ENCODE measurements at places on chromosomes 1 and 21. TPM values are rescaled to one million over a fixed set of nuclear protein-coding genes. Genes with fewer than 3 reads are reported as not detected.

The MANEAL gene
- 2.7 TPM for total RNA-seq

GRCh38 chr1:183726825-183727224 is 73.7 kb upstream of the APOBEC4 start:
- H3K4me1 ChIP-seq: peaks cover 2% of the 10 kb centered on the region
- H3K36me3 ChIP-seq: no peaks in the 10 kb centered on the region
- no peak for DNase-seq
- no peak overlapping the region for H3K27ac ChIP-seq
- H3K27me3 ChIP-seq: no peaks in the 10 kb centered on the region
- H3K4me3 ChIP-seq: no peak overlapping the region

- no peaks in the 10 kb centered on the region for H3K4me1 ChIP-seq
- peak; percentile 35 for DNase-seq
- H3K4me3 ChIP-seq: no peak overlapping the region
- no peak overlapping the region for H3K27ac ChIP-seq
- H3K36me3 ChIP-seq: no peaks in the 10 kb centered on the region
- no peaks in the 10 kb centered on the region for H3K27me3 ChIP-seq
These were observed 58.9 kb downstream of the C1orf94 start for GRCh38 chr1:34235594-34235993.

The KCND3 gene
- not detected for total RNA-seq

The LUZP1 gene
- total RNA-seq: 21.6 TPM

- no peaks in the 10 kb centered on the region for H3K4me1 ChIP-seq
- H3K4me3 ChIP-seq: no peak overlapping the region
- DNase-seq: no peak
- H3K27me3 ChIP-seq: peaks cover 15% of the 10 kb centered on the region
- no peaks in the 10 kb centered on the region for H3K36me3 ChIP-seq
- no peak overlapping the region for H3K27ac ChIP-seq
These were observed 28.9 kb downstream of the H3-3A start for GRCh38 chr1:226091461-226091860.

GRCh38 chr21:46393451-46393940 is 65.2 kb upstream of the DIP2A start:
- no peak overlapping the region for H3K4me3 ChIP-seq
- H3K36me3 ChIP-seq: peaks cover 22% of the 10 kb centered on the region
- no peak for DNase-seq
- no peaks in the 10 kb centered on the region for H3K27me3 ChIP-seq
- H3K27ac ChIP-seq: no peak overlapping the region

- H3K27me3 ChIP-seq: peaks cover 6% of the 10 kb centered on the region
- no peak overlapping the region for H3K4me3 ChIP-seq
- no peak for DNase-seq
- no peaks in the 10 kb centered on the region for H3K36me3 ChIP-seq
- H3K4me1 ChIP-seq: peaks cover 19% of the 10 kb centered on the region
- H3K27ac ChIP-seq: no peak overlapping the region
These were observed 25.0 kb downstream of the ABCA4 start for GRCh38 chr1:94095744-94096469.

GRCh38 chr1:20401405-20402010 is 84.5 kb downstream of the CAMK2N1 start:
- H3K4me3 ChIP-seq: no peak overlapping the region
- H3K36me3 ChIP-seq: no peaks in the 10 kb centered on the region
- no peak for DNase-seq
- peaks cover 35% of the 10 kb centered on the region for H3K27me3 ChIP-seq
- no peak overlapping the region for H3K27ac ChIP-seq

DNA sequence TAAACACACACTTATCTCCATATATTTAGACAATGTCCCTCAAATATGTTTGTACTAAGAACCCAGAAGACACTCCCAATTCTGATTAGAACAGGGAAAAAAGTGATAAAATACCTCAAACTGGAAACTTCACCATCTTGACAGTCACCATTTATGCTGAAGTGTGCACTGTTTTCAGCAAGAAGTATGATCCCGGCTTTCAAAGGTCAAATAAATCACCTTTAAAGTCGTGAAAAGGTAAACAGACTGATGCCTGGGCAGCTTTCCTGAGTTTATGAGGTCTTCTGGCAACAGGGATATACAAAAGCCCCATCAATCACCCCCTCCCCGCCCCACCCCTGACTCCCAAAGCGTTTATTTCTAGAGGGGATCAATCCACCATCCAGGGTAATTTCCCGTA is 37.9 kb downstream of the HLX start:
- H3K27me3 ChIP-seq: no peaks in the 10 kb centered on the region
- no peak overlapping the region for H3K4me3 ChIP-seq
- DNase-seq: no peak
- H3K4me1 ChIP-seq: no peaks in the 10 kb centered on the region

GRCh38 chr1:56709995-56710394 is 64.9 kb downstream of the PRKAA2 start:
- H3K27ac ChIP-seq: no peak overlapping the region
- no peaks in the 10 kb centered on the region for H3K4me1 ChIP-seq
- no peak for DNase-seq
- H3K36me3 ChIP-seq: no peaks in the 10 kb centered on the region

DNA sequence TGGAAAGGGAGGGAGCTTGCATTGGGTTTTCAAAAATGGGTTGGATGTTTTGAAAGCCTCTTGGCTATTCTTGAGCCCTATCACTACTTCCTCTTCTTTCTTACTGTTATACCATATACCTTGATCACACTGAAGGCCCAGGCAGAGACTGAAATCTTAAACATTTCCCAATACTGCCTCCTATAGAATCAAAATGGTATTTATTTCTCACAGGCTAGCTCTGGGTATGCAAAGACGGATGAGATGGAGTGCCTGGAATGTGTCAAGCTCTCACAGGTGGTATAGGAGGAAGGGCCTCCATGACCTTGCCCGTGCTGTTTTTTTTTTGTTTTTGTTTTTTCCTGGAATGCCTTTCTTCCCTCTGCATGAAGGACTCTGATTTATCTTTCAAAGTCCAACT is 268.4 kb upstream of the USP24 start:
- no peaks in the 10 kb centered on the region for H3K36me3 ChIP-seq
- peaks cover 10% of the 10 kb centered on the region for H3K27me3 ChIP-seq

DNA sequence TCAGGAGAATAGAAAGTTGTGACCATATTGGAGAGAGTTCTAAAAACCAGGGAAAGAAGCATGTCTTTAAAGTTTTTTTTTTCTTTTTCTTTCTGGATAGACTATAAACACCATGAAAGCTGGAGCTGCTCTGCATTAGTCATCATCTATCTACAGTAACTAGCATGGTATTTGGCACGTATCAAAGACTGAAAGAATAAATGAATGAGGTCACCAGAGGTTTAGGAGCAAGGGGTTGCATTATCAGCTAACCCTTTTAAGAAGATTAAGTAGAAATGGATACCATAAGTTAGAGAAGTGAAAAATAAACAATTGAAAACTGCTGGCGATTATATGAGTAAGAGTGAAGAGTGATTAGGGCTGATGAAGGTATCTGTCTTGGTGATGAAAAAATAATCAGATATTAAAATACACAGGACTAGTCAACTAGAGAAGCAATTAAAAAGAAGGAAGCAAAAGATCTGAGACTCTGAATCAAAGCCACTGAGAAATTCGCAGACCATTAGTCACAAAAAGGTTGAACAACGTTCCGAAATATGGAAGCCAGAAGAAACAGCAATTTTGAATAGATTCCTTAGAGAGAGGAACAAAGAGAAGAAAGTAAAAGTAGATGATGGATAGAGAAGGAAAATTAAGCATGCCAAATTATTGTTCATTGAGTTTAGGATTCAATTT is 536.4 kb downstream of the DPYD start:
- H3K27ac ChIP-seq: no peak overlapping the region
- no peak overlapping the region for H3K4me3 ChIP-seq
- no peak for DNase-seq
- H3K4me1 ChIP-seq: no peaks in the 10 kb centered on the region
- H3K36me3 ChIP-seq: peaks cover 3% of the 10 kb centered on the region
- no peaks in the 10 kb centered on the region for H3K27me3 ChIP-seq

The GSTM3 gene
- total RNA-seq: 12.4 TPM

The RRAGC gene
- 11.0 TPM for total RNA-seq

The RNU1-3 gene
- 2,189 TPM for total RNA-seq

The MNDA gene
- not detected for total RNA-seq

The FMO5 gene
- total RNA-seq: 0.12 TPM

DNA sequence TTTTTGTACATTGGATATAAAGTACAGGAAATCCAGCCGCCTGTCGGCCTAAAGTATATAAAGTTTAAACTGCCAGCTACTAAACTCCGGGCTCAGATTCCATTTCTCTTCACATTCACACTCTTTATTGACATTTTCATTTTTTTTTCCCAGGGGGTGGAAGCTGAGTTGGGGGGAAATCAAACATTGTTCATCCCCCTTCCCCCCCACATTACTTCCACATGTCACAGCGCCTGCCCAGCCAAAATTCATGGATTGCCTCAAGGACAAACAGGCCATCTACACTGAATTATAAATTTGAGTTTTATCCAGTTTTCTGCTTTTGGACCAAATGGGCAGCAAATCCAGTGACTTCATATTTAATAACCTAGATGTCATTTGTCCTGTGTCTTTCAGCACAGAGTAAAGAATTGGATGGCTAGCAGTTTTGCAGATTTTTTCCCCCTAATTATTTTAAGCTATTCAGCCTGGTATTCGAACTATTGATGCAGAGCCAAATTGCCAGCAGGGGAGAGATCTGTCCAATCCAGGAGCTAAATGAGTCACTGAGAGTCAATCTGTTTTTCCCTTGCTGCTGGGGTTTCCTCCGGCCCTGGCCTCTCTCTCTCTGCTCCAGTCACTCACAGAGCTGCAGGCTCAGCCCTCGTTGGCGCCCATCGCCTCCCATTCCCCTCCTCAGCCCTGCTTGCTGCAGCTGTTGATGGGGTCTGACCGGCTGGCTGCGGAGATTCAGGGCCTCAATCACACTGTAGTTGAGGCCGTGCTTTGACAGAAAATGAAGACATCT is 98.0 kb downstream of the LMO4 start:
- H3K27ac ChIP-seq: no peak overlapping the region
- no peak for DNase-seq
- H3K4me3 ChIP-seq: no peak overlapping the region

- DNase-seq: no peak
- H3K4me1 ChIP-seq: peaks cover 10% of the 10 kb centered on the region
- no peak overlapping the region for H3K27ac ChIP-seq
- H3K4me3 ChIP-seq: no peak overlapping the region
These were observed 74.7 kb upstream of the EFHD2 start for GRCh38 chr1:15334995-15335394.

The OLIG2 gene
- total RNA-seq: not detected

The HSD3B2 gene
- total RNA-seq: not detected

The PTPRU gene
- 0.47 TPM for total RNA-seq

GRCh38 chr1:53143527-53143926 is 1.1 kb upstream of the SLC1A7 start:
- no peaks in the 10 kb centered on the region for H3K4me1 ChIP-seq
- H3K4me3 ChIP-seq: no peak overlapping the region
- no peaks in the 10 kb centered on the region for H3K36me3 ChIP-seq
- H3K27me3 ChIP-seq: no peaks in the 10 kb centered on the region
- DNase-seq: no peak

The KIAA0040 gene
- 35.4 TPM for total RNA-seq

The KRTAP12-2 gene
- not detected for total RNA-seq

The RHD gene
- total RNA-seq: not detected

The SV2A gene
- 18.0 TPM for total RNA-seq

The KIF21B gene
- 49.3 TPM for total RNA-seq

The KCNJ15 gene
- 2.3 TPM for total RNA-seq

The KIRREL1 gene
- total RNA-seq: not detected

- DNase-seq: no peak
- H3K4me3 ChIP-seq: no peak overlapping the region
- no peaks in the 10 kb centered on the region for H3K4me1 ChIP-seq
- no peaks in the 10 kb centered on the region for H3K27me3 ChIP-seq
- H3K36me3 ChIP-seq: no peaks in the 10 kb centered on the region
- no peak overlapping the region for H3K27ac ChIP-seq
These were observed 256.5 kb downstream of the TTLL7 start for GRCh38 chr1:83742446-83742845.

GRCh38 chr1:7539769-7540175 is 231.3 kb upstream of the VAMP3 start:
- H3K4me1 ChIP-seq: no peaks in the 10 kb centered on the region
- no peak overlapping the region for H3K4me3 ChIP-seq
- peak; percentile 61 for DNase-seq
- no peaks in the 10 kb centered on the region for H3K27me3 ChIP-seq

DNA sequence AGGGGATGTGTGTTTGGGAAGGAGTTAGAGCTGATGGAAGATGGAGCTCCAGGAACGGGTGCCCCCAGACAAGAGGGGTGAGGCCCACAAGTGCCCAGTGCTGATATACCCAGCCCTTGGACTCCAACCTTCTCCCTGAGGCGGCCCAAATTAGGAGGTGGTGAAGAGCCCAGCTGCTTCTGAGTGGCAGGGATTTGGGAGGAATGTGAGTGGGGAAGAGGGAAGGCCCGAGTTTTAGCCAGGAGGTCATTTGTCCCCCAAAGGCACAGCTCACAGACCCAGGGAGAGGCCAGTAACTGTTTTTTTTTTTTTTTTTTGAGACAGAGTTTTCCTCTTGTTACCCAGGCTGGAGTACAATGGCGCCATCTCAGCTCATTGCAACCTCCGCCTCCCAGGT is 1.2 kb upstream of the PADI2 start:
- no peak overlapping the region for H3K4me3 ChIP-seq
- H3K27ac ChIP-seq: no peak overlapping the region
- no peak for DNase-seq
- peaks cover 4% of the 10 kb centered on the region for H3K4me1 ChIP-seq
- H3K27me3 ChIP-seq: peaks cover 36% of the 10 kb centered on the region

The FGR gene
- total RNA-seq: 0.21 TPM

The VSIG8 gene
- not detected for total RNA-seq

GRCh38 chr1:116123837-116124533 is 12.8 kb downstream of the MAB21L3 start:
- H3K36me3 ChIP-seq: no peaks in the 10 kb centered on the region
- H3K4me3 ChIP-seq: no peak overlapping the region
- no peak for DNase-seq
- H3K27ac ChIP-seq: no peak overlapping the region
- peaks cover 40% of the 10 kb centered on the region for H3K27me3 ChIP-seq

The GBP6 gene
- 0.40 TPM for total RNA-seq

DNA sequence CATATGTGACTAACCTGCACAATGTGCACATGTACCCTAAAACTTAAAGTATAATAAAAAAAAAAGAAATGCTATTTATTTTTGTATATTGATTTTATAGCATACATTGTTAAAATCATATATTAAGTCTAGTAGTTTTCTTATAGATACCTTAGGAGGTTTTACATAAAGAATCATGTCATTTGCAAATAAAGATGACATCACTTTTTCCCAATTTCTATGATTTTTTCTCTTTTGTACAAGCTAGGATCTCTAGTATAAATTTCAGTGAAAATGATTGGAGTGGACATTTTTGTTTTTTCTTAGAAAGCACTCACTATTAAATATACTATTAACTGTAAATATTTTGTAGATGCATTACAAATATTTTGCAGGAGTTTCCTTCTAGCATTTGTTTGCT is 20.5 kb upstream of the NTMT2 start:
- H3K27ac ChIP-seq: no peak overlapping the region
- no peaks in the 10 kb centered on the region for H3K36me3 ChIP-seq

DNA sequence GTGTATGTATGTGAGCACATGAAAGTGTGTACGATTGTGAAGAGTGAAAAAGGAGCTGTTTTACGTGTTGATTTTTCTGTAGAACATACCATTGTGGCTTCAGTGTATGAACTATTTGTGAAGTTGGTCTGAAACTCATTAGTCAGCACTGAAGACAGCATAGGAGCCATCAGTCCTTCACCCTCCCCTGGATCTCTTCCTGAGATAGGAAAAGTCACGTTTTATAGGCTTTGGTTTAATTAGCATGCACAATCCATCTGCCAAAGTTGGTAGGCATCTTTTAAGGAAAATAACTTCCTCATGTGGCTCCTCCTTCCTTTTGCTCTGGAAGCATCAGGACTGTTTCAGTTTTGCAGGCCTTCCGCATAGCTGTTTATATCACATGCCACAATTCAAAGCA is 1.4 kb upstream of the RABIF start:
- no peak overlapping the region for H3K27ac ChIP-seq
- H3K4me1 ChIP-seq: peaks cover 18% of the 10 kb centered on the region
- H3K27me3 ChIP-seq: peaks cover 2% of the 10 kb centered on the region

Data from activated CD4-positive, alpha-beta T cell treated with anti-CD3 and anti-CD28 coated beads, Interleukin-2, amount 10 ng/mL, durations not matched to agents 24 days and 14 days (primary cell).